CD4-positive, alpha-beta T cell treated with Interferon alpha-2 for 1 hour (primary cell): ENCODE measurements at places on chromosomes 16 and 17.

- no peak for DNase-seq
These were observed 16.9 kb downstream of the MYO1D start for GRCh38 chr17:32859857-32860525.

- no peak for DNase-seq
These were observed 67.4 kb downstream of the SNX11 start for GRCh38 chr17:48174833-48175523.

DNA sequence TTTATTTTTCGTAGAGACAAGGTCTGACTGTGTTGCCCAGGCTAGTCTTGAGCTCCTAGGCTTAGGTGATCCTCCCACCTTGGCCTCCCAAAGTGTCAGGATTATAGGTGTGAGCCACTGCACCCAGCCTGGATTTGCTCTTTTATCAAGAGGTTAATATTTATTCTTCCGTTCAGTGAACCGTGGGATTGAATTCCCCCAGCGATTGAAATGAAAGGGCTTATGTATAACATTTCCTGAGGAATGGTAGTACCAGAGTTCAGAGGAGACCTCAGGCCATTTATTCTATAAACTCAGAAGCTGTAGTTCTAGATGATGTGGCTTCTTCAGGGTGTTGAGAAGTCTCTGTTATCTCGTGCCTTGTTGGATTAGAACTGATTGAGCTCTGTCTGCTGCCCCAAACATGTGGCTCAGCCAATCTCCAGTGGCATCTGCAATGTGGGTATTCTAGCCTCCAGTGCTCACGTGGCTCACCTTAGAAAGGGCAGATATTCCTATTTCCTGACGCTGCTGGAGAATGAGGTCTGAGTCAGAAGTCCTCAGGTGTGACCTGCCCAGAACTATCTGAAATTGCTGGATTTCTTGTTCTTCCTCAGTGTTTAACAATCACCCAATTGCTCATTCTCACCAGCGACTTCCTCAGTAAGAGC, 22.5 kb downstream of the HMOX2 start:
- no peak for DNase-seq

GRCh38 chr17:12422651-12423050, 243.0 kb upstream of the MYOCD start:
- DNase-seq = no peak

DNA sequence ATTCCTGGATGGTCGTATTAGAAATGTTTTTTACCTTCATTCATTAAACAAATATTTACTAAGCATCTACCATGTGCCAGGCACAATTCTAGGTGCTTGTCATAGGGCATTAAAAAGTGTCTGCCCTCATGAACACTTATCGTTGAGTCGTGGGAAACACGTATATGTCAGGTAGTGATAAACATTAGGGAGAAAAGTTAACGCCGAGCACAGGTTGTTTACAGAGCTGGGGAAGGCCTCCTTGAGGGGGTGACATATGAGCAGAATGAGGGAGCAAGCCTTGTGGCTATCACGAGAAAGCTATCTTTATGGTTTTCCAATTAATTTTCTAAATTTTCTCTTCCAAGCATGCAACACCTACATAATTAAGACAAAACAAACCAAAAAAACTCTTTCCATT, 985 bp upstream of the ZNF213 start:
- no peak for DNase-seq

- DNase-seq = no peak
These were observed 1.2 kb downstream of the HS3ST4 start for GRCh38 chr16:25692742-25693508.

DNA sequence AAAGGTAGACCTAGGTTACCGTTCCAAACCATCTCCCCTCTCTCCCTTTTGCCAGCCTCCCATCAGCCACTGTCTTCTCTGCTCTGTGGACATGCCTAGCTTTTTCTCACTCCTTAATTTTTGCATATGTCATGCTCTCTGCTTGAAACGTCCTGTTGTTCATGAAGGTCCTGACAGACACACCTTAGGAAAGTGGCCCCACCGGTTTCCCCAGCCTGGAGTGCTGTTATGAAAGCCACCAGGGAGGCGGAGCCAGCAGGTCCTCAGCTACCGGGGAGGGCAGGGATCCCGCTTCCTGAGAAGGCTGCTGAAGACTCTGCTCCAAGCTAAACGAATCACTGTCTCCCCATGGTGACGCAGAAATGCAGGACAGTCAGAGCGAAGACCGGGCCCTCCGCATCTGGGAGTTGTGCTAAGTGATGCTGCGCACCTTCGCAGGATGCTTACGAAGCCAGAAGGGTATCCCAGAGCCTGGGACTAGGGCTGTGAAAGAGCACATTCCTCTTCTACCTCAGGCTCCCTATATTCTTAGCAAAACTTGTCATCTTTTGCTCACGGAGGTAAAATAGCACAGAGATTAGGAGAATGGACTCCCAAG, 2.3 kb upstream of the SLC16A11 start:
- no peak for DNase-seq

GRCh38 chr17:19411631-19412030, 599 bp downstream of the RNF112 start:
- DNase-seq = no peak

DNA sequence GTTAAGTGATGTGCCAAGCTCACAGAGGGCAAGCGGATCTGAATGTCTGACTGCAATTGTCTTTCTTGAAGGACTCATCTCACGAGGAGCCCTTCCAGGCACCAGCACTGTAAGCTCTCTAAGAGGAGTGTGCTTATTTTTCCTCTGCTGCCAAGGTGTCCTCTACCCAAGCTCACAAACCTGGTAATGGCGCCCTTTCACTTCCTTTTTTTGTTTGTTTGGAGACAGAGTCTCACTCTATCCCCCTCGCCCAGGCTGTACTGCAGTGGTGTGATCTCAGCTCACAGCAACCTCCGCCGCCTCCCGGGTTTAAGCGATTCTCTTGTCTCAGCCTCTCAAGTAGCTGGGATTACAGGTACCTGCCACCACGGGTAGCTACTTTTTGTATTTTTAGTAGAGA, 233.8 kb downstream of the MAP2K4 start:
- no peak for DNase-seq

GRCh38 chr17:17751489-17752088, 70.3 kb downstream of the RAI1 start:
- DNase-seq = peak; percentile 69

DNA sequence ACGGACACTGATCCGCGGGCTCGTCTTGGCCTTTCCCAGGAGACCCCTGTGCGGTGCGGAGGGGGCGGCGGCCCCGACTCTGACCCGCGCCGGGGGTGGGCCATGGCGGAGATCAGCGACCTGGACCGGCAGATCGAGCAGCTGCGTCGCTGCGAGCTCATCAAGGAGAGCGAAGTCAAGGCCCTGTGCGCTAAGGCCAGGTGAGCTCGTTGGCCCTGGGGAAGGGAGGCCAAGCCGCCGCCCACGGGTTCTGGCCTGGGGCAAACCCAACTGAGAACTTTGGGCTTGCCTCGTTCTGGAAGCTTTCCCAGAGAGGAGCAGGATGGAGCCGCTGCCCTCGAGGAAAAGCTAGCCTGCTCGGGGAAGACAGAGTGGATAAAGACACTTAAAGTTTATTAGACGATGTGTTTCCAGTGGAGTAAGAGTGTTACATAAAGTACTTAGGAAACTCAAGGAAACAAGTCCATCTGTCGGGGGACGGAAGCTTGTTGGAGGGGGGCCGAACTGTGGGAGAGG, 540 bp downstream of the PPP4C start:
- DNase-seq = no peak

- DNase-seq = no peak
These were observed 567 bp downstream of the UBB start for GRCh38 chr17:16381496-16381820.

GRCh38 chr17:74194682-74195081, 8.8 kb upstream of the RPL38 start:
- DNase-seq = no peak
